Choroid plexus epithelial cell (primary cell): ENCODE measurements at places on chromosomes 4 and X.

DNA sequence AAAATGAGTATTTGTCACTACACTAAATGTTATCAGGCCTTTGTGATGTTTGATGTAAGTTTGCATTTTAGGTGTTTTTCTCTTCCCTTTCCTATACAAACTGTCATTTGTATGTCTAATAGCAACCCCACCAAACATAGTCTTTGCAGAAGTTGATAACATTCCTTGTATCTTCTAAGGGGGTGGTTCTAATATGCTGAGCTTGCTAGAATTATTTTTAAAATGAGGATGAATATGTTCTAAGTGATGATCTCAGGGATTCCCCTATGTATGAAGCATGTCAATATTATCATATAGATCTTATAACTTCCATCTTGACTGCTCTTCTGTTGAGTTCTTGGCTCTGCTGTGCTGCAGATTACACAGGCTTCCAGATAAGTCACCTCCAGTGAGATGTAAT lies 3.1 kb downstream of the CHM start:
- no peak for DNase-seq

DNA sequence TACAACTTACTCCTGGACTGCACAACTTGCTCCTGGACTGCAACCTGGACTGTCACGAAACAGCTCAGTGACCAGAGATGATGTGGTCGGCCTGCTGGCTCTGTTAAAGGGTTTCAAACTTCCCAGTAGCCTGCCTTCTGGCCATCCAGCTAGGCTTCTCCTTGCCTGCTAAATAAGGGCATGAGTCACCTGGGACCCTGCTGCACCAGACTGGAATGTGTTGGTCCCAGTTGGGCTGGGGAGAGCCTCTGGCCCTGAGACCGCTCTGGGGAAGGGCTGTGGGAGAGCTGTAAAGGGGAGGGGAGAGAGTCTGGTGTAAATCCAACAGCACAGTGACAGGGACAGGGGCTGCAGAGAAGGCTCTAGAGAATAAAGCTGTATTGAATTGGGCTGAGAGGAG lies 165.8 kb downstream of the VSIG4 start:
- no peak for DNase-seq

GRCh38 chr4:56731857-56732256 lies 50.8 kb upstream of the HOPX start:
- no peak for DNase-seq

GRCh38 chr4:54076673-54077072 lies 12.3 kb upstream of the CHIC2 start:
- DNase-seq, result no peak

DNA sequence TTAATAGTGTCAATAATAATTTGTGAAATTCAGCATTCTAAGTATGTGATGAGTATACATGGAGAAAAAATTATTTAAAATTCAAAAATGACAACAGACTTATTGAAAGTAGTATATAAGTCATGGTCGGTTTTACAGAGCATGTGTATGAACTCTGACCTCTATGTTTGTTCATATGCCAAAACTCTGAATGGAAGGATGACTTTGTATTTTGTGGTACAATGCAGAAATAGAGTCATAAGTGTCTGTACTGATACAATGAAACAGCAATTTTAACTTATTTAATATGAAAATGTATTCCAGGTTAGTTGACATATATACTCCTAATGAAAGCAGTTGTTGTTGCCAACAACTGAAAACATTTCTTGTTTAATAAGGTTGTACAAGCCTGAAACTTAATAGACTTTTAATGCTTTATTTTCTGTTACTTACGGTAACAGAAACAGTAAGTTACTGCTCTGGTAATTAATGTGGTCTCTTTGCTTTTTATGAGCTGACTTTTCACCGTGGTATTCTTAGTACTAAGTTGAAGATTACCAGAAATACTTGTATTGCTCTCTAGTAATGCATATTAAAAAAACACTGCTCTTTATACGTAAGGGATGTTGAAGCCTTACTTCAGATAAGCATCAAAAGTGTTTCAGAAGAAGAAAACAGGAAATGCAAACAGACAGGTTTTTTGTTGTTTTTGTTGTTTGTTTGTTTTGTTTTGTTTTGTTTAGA lies 1.9 kb downstream of the UBE2K start:
- DNase-seq, result peak; percentile 57

DNA sequence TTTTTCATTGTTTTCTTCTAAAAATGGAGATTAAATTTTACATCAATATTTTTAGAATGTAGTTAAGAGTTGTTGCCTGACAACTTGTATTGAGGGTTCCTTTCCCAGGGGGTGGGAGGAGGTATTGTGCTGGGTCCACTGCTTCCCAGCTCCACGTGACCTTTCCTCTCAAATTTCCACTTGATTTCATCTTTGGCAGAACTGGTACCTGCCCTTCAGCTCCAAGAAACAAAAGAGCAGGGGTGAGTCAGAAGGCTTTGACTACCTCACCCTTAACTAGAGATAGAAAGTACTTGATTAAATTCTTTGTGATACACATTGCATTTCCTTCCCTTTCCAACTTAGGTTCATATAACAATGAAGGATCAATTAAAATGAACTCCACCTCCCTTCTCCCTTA lies 19.7 kb downstream of the TRIM2 start:
- DNase-seq, result no peak
